NCI-H1436 (cell line): ENCODE measurements at places on chromosomes 7 and 10.

DNA sequence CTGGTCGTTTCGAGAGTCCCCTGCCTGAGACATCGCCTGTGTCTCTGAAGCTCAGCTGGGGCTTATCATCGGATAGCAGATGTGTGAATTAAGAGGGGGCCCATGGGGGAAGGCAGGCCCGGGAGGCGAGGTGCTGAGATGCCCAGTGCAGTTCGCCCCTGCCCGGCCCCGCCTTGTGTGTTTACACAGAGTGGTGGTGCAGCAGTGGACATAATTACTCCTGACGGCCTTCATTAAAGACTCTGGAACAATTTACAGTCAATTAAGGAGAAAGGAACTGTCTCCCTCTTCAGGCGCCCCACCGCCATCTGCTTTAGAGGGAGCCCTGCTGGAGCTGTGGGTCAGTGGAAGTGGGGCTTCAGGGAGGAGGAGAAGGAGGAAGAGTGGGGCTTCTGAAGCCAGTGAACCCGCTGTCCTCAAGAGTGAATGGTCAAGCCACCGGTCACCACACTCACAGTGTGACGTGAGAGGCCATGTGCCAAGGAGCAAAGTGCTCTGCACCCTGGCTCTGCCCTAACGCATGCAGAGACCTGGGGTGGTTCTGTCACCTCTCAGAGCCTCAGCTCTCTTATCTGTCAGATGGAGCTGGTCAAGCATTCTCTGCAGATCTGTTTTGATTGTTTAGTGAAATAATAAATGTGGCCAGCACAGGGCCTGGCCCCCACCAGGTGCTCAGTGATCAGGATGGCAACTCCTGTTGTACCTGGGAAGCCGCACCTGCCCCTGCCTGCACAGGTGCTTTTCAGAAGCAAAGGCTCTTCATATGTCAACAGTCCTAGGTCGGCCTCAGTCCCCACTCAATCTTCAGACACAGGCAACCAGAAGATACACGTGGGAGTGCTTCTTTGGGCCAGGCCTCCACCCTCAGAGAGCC, 65.6 kb downstream of the CDH23 start:
- DNase-seq, result no peak

- no peak for DNase-seq
These were observed 149.1 kb upstream of the ADO start for GRCh38 chr10:62655337-62655994.

- no peak for DNase-seq
These were observed 5.3 kb downstream of the BPGM start for GRCh38 chr7:134651991-134652390.

- no peak for DNase-seq
These were observed 91.6 kb downstream of the INPP5A start for GRCh38 chr10:132628966-132629900.

- DNase-seq, result no peak
These were observed 141.6 kb upstream of the WNT16 start for GRCh38 chr7:121187222-121187621.

DNA sequence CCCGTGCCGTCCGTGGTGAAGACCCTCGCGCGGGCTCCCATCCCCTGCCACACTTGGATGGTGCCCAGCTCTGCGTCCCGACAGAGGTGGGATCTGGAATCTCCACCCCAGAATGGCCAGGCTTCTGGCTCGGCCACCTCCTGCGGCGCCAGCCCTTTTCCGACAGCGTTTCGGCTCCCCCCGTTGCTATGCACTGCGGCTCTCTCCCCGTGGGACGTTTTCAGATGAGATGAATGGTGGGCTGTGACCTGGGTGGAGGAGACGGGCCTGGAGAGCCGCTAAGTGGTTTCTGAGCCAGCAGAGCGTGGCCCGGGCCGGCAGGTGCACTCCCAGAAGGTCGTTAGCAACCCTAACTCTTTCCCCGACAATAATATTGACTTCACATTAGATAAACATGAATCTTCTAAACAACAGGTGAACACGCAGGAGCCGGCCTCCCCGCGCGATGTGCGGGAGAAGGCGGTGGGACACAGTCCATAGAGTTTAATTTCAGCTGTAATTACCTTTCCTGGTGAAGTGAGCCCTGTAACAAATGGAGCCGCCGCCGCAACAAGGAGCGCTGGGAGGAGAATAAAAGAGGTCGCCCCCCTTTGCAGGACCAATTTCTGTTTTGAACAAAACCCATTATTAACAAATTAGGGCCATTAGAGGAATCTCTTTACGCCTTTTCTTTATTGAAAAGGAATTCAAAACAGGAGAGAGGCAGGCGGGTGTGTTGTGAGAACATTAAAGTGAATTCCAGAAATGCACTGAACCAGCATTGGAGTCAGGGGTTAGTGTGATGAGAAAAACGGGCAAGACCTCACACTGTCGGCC, 294.3 kb upstream of the PFKP start:
- peak; percentile 71 for DNase-seq

- DNase-seq, result no peak
These were observed 105.3 kb downstream of the SKAP2 start for GRCh38 chr7:26759108-26759507.

- no peak for DNase-seq
These were observed 182.0 kb downstream of the KCNMA1 start for GRCh38 chr10:77455561-77455960.

- DNase-seq, result no peak
These were observed 50.9 kb upstream of the ANTXRL start for GRCh38 chr10:46235705-46236545.

GRCh38 chr7:76151932-76152331, 49.8 kb upstream of the SRRM3 start:
- no peak for DNase-seq

DNA sequence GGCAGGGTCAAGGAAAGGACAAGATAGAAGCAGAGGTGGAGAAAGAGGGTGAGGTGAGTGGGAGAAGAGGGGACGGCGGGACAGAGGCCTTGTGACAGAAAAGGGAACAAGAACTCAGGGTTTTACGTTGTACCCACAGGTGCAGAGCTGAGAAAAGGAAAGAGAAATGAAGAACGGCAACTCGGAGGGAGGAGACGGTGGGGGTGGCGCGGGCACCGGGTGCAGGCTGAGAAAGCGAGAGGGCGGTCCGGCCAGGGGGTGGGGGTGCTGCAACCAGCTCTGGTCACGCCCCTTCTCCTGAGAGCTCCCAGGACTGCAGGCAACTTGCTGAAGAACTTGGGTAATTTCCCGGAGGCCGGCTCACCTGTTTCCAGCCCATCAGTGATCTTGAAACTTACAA, 65.3 kb downstream of the CARD11 start:
- DNase-seq, result no peak

GRCh38 chr7:132494474-132494873, 81.8 kb downstream of the PLXNA4 start:
- DNase-seq, result no peak

GRCh38 chr10:48489099-48489498, 115.8 kb downstream of the ARHGAP22 start:
- DNase-seq, result no peak

- DNase-seq, result no peak
These were observed 78.8 kb downstream of the RALA start for GRCh38 chr7:39702133-39702532.

GRCh38 chr10:96681524-96681923, 38.8 kb downstream of the PIK3AP1 start:
- no peak for DNase-seq

- no peak for DNase-seq
These were observed 2.2 kb upstream of the SUN1 start for GRCh38 chr7:830069-830468.

DNA sequence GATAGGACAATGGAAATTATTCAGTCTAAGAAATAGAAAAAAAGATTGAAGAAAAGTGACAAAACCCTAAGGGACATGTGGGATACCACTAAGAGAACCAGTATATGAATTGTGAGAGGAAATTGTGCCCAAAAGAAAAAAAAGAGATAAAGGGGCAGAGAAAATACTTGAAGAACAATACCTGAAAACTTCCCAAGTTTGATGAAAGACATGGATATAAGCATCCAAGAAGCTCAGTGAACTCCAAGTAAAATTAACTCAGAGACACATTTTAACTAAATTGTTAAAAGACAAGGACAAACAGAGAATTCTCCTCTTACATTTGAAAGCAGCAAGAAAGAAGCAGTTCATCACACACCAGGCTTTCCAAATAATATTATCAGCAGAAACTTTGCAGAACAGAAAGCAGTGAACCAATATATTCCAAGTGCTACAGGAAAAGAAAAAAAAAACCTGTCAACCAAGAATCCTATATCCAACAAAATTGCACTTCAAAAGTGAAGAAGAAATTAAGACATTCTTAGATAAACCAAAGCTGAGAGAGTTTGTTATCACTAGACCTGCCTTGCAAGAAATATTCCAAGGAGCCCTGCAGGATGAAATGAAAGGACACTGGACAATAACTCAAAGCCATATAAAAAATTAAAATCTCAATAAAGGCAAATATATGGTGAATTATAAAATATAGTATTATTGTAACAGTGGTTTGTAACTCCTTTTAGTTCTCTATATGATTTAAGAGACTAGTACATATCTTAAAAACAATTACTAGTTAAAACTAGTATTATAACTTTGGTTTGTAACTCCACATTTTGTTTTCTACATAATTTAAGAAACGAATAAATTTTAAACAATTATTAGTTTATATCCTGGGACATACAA, 470.0 kb downstream of the PTPRN2 start:
- no peak for DNase-seq

- no peak for DNase-seq
These were observed 102.2 kb downstream of the GFRA1 start for GRCh38 chr10:116170815-116171250.

DNA sequence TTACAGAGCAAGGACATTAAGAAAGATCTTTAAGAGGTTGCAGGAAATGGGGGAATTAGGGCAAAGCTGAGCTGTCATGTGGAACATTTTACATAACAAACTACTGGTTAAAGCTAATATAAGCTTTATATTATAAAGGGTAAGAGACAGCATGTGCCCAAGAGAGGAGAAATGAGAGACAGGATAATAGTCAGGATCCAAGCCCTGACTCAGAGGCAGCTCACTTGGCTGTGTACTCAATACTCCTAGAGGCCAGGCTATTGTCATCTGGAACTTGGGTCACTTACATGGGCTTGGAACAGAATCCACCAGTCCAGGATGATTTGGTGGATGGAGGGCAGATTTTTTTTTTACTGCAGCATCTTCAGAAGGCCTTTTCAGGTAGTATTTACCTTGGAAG, 418.6 kb upstream of the ZMIZ1 start:
- no peak for DNase-seq

GRCh38 chr7:47485640-47486435, 96.1 kb downstream of the TNS3 start:
- DNase-seq, result no peak

DNA sequence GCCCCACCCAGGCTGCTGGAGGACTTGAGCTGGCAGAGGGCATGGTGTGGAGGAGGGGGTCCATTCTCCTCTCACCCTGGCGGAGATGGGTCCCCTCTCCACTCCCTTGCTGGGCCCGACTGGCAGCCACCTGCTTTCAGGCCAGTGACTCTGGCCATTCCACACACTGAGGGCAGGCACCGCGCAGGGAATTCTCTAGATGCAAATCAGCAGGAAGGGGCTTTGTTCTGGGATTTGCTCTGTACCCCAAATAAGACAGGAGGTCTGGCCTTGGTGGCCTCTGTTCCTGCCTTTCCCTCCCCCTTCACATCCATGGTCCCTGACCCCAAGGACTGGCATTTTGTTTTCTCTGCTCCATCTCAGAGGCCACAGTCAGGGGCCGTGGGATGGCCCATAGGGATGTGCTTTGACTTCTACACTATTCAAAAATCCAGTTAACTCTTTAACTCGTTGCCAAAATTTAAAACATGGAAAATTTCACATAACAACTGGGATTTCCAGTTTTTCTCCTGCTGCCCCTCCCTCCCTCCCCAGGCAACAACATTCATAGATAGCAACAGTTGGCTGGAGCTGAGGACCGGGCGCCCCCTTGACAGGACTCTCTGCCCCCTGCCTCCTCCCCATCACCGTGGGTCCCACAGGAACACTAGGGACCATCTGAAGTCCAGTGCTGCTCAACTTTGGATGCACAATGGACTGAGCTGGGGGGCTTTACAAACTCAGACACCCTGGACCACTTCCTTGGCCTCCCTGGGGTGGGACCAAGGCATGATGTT, 33.9 kb downstream of the PPIF start:
- no peak for DNase-seq

DNA sequence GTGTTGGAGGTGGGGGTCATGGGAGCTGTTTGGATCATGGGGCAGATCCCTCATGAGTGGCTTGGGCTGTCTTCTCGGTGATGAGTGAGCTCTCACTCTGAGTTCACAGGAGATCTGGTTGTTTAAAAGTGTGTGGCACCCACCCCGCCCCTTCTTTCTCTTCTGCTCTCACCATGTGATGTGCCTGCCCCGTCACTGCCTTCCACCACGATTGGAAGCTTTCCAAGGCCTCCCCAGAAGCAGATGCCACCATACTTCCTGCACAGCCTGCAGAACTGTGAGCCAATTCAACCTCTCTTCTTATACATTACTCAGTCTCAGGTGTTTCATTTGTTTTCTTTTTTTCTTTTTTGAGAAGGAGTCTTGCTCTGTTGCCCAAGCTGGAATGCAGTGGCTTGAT, 170.0 kb downstream of the PTPN20 start:
- no peak for DNase-seq

- DNase-seq, result no peak
These were observed 124.9 kb downstream of the CCDC71L start for GRCh38 chr7:106536079-106536478.

DNA sequence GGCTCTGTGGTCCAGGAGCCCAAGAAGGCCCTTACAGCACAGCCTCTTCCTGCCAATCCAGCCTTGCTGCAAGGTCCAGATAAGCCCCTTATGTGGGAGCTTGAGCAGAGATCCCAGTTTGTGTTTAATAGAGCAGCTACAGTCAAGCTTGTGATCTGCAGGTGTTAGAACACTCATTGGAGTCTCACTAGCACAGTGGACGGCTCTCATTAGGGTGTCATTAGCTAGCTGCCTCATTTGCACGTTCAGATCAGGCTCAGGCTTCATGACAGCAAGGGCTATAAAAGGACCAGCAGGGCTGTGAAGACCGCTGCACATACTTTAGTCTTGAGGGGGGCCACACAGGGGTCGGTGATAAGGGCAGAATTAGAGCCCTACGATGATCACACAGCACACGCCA, 443.2 kb downstream of the RPS24 start:
- DNase-seq, result no peak

DNA sequence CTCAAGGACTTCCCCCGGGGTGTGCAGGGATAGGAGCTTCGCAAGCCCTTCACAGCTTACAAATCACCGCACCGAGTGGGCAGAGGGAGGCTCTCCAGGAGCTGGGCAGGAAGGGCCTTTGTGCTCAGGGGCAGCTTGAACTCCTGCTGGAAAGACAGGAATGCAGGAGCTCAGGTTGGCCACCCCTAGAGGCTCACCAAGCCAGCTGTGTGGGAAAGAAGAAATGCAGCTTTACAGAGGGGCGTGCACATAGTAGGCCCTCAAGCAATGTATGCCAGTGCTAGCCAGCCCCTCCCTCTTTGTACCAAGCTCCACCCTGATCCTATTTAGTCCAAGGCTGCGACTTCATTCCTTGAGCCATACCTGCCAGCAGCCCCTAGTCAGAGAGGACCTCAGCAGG, 26.1 kb downstream of the STRA8 start:
- no peak for DNase-seq

- peak; percentile 43 for DNase-seq
These were observed 62.2 kb downstream of the CCDC71L start for GRCh38 chr7:106598663-106599342.
